Daoy (cell line): ENCODE measurements at places on chromosomes 6 and 20. TPM values are rescaled to one million over a fixed set of nuclear protein-coding genes. Genes with fewer than 3 reads are reported as not detected.
A peak's percentile ranks its signal among the peaks of the same experiment; 100 is the strongest.

ZC2HC1B gene
- total RNA-seq: not detected in 2 replicates

GRCh38 chr6:41758641-41759035 is 11.4 kb upstream of the PGC start:
- no peak for DNase-seq

DNA sequence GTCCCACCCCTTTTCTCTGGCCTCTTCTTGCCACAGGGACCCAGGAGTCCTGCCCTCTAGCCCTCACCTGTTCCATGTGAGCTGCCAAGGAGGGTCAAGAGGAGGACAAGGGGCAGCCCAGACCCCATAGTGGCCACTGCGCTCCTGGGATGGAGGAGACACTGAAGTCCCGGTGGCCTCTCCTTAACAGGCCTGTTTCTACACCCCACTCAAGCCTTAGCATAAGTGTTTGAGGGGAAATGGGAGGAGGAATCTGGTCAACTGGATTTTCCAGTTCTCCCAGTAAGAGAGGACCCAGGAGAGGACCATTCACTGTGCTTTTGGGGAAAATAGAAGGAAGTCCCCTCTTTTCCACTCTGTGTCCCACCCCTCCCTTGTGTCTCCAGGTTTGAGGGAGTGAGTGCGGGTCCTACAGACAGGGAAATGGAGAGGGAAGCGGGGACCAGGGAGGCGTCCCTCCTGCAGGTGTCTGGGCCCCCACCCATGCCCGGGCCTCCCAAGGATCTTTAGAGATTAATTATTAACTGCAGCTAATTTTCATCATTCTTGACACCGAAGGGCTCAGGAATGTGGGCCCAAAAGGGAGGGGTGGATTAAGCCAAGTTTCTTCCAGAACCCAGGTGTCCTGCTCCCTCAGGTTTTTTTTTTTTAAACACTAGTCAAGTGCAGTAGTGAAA is at the start of gene SFTA2:
TSS of gene SFTA2 (minus strand) at position 202 of the 677 bp plus-strand sequence. CDS start at position 128, 74 bp downstream.
- no peak for DNase-seq

DNA sequence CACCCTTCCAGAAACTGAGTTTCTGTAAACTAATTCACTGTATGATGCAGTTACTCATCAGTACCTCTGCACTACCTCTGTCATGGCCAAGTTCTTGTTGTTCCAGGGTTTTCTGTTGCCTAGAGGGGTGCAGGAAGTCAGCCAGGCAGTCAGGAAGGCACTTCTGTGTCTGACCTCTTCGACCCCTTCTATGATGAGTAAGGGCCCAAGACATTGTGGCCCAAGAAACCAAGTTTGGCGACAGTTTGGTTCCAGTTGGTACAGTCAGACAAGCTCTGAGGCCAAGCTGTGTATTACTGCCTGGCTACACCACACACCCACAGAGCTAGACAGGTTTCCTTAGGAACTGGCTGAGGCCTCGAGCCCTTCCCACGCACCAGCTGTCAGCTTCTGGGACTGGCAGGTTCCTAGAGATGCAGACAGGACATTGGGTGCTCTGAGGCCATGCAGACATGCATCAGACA is 41.2 kb downstream of the TRAF3IP2 start:
- peak; percentile 21 for DNase-seq

HDGFL1 gene
- not detected in 2 replicates for total RNA-seq

- no peak for DNase-seq
Measured at GRCh38 chr20:4471221-4471620, 250.5 kb upstream of the PRND start.

SDHAF4 gene
- total RNA-seq: 5.1 and 7.3 TPM in 2 replicates

XKR7 gene
- under 0.01 and 0.12 TPM in 2 replicates for total RNA-seq

- DNase-seq: no peak
Measured at GRCh38 chr6:76416821-76417605, 344.6 kb upstream of the IMPG1 start.

DNA sequence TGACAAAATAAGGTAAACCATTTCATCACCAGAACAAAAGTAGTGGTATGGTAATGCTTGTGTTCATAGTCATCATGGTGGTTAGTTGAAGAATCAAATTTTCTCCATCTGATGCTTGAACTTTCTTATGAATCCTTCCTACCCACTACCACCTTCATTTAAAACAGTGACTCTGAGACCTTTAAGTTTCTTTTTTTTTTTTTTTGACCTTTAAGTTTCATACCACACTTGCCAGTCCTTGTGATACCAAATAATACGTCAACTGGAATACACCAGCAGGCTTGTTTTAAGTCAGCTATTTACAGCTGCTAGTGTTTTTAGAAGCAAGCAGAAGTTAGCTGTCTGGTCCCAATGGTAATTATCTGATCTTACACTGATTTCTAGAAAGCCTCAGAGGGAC is 413.4 kb upstream of the SOX4 start:
- DNase-seq: no peak

PRDM13 gene
- 2.3 and 3.4 TPM in 2 replicates for total RNA-seq

- no peak for DNase-seq
Measured at GRCh38 chr20:63895952-63896263, 982 bp downstream of the DNAJC5 start.
